HFFc6 (cell line): ENCODE measurements at places on chromosomes 16 and 17. TPM values are rescaled to one million over a fixed set of nuclear protein-coding genes. Genes with fewer than 3 reads are reported as not detected.

The XYLT1 gene
- 26.2 to 51.1 TPM (median 27.1 TPM) in 3 replicates for total RNA-seq

The JPH3 gene
- total RNA-seq: not detected in 3 replicates

The TEDC2 gene
- total RNA-seq: 3.6 to 7.7 TPM (median 6.3 TPM) in 3 replicates

- DNase-seq: no peak
Measured at GRCh38 chr17:48647103-48647962, 21.2 kb upstream of the HOXB9 start.

The KRT40 gene
- not detected in 3 replicates for total RNA-seq

DNA sequence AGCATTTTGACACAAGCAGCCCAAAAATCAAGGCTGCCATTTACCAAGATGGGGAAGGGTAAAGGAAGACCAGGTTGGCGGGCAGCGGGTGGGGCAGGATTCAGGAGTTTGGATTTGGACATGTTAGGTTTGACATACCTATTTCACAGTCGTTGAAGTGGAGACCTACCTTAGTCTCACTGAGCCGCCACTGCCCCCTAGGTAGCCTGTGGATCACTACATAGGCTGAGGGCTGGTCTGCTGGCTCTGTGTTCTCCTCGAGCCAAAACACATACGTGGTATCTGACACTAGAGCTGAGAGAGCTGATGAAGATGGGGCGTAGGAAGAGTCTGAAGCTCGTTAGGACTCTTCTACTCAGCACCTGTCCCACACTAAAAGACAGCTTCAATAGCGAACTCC, 115.1 kb downstream of the HIC1 start:
- DNase-seq: no peak
